Activated CD8-positive, alpha-beta memory T cell treated with anti-CD3 and anti-CD28 coated beads for 1 hour (primary cell): ENCODE measurements at places on chromosomes 16 and 17.

DNA sequence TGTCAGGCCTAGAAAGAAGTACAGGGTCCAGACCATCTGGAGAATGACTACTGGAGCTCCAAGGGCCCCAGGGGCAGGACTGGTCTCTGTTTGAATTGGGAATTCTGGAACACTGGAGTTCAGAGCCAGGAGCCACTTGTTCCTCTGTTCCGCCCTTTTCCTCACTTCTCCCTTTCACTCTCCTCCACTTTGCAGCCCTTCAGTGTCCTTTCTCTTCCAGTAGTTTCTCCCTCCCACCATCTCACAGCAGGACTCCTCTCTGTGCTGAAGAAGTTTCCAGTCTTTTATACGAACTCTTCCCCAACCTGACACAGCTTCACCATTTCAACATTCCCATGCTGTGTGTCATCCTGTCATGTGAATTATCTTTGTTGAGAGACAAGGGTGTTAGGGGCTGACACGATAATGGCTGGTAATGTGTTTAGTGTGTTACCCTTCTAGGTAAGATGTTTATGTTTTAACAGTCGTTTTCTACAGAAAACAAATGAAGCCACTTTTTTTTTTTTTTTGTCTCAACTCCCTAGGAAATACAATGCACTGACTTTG is 180.3 kb upstream of the MYOCD start:
- DNase-seq = no peak

GRCh38 chr17:28325211-28325610 is 6.2 kb downstream of the TMEM97 start:
- DNase-seq = no peak

DNA sequence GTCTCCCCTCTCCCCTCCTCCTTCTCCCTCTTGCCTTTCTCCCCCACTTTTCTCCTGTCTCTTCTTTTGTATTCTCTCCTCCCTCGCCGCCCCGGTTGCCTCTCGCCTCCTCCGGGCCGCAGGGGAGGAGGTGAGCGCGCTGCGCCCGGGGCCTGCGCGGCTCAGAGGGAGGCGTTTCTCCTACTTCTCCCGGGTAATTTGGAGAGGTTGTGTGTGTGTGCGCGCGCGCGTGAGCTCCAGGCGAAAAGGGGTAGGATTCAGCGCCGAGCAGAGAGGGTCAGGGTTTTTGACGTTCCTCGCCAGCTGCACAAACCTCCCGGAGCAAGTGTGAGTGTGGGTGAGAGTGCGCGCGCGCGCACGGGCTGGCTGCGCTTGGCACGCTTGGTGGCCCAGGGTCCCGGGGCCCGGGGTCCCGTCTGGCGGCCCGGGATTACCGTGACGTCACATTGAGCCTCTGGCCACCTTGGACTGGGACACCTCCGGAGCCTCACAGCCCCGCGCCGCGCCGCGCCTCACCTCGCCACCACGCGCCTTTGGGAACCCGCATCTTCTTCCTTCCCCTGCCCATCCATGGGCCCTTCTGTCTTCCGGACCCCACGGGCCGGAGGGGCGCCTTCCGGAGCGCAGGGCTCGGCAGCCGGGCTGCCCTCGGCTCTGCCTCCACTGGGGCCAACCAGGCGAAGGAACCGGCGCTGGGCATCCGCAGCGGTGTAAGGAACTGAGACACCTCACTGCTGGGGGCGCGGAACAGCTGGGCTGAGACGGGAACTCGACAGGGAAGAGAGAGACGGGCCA is 479 bp downstream of the IRX6 start:
- no peak for DNase-seq

DNA sequence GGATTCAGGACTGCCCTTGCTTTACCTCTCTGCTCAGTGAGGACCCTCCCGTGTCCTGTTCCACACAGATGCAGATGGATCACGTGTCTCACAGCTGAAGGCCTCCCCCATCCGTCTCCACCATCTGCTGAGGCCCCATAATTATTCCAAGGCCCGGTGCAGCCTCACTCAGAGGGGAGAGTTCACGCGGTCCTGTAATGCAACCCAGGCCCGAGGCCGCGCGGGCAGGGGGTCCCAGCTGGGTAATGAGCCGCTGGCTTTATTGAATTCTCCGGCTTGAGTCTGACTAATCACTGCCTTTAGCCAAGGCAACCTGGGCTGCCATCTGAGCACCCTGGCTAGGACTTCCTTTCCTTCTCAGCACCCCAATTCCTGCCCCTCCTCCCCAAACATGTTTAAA is 4.4 kb upstream of the WFIKKN2 start:
- no peak for DNase-seq

- DNase-seq = no peak
Observed at GRCh38 chr17:20934288-20934687, 108.5 kb downstream of the USP22 start.

DNA sequence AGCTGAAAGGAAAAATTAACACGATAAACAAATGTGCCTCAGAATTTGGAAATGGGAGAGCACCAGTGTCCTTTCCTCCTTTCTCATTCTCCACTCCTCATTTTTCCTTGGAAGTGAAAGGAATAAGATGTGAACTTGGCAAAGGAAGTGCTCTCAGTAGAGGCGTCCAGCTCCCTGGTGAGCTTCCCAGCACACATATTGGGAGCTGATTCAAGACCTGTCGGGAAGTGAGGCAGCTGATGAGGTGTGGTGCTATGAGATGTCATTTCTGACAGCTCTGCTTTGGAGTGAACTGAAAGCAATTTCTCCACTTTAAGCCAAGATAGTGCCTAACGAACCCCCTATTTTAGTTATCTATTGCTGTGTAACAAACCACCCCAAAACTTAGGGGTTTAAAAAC is 238.5 kb upstream of the IRX3 start:
- no peak for DNase-seq

DNA sequence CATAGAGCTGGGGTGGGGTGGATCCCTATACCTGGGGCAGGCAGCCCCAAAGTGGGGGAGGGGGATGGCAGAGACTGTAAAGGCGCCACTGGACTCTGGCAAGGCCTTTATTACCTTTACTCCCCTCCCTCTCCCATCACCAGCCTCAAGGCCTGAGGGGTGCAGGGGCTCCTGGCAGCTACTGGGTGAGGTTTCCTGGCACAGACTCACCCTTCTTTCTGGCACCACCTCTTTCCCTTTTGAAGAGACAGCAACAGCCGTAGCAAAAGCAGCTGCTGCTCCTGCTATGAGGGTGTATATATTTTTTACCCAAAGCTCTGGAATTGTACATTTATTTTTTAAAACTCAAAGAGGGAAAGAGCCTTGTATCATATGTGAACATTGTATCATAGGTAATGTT is 17.6 kb downstream of the RAPGEFL1 start:
- no peak for DNase-seq

GRCh38 chr17:79152110-79152509 is 77.5 kb downstream of the ENGASE start:
- DNase-seq = no peak

DNA sequence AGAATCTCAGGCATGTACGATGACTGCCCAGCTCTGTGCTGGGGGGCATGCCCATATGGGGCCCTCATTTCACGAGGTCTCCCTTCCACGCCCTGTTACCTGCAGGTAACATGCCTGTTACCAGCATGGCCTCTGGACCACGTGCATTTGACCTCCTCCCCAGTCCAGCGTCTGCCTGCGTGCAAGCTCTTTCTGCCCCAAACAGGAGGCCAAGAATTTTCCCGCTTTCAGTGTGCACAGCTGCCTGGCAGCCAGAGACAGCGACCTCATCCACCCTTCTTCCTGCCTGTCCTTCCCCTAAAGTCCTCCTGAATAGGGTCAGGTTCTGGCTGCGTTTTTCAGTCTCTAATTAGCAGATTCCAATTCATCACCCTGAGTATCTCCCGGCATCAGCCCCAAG is 306.5 kb upstream of the ZFHX3 start:
- no peak for DNase-seq

DNA sequence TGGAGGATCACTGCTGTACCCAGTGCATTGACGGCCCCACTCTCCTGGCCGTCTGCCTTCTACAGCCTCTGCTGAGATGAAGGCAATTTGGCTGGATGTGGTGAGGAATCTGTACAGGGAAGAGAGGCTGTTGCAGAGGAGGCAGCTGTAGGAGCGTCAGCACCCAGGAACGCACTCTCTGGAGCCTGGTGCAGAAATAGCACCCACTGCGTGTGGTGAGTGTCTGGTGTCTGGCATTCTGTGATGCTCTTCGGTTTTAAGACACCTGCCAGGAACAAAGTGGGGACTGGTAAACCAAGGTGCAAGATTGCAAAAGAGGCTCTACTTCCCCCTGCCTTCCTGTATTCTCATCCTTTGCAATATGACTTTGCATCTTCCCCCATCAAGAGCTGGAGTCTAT is 187.5 kb upstream of the SDK2 start:
- no peak for DNase-seq

- DNase-seq = no peak
Observed at GRCh38 chr16:69768666-69769065, 6.5 kb downstream of the WWP2 start.

DNA sequence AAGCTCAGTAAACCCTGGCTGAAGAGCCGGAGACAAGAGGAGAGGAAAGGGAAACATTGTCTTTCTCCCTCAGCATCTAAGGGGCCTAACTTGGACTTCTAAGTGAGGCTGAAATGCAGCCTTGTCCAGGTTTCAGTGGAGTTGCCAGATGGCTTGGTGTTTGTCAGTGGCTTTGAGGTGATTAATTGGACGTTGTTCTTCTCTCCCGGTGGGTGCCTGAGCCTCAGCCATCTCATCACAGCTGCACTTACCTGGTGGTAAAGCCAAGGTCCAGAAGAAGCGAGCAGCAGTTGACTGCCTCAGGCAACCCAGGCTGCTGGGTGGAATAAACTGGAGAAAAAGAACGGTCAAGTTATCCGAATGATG is 202.2 kb upstream of the NLRP1 start:
- no peak for DNase-seq

DNA sequence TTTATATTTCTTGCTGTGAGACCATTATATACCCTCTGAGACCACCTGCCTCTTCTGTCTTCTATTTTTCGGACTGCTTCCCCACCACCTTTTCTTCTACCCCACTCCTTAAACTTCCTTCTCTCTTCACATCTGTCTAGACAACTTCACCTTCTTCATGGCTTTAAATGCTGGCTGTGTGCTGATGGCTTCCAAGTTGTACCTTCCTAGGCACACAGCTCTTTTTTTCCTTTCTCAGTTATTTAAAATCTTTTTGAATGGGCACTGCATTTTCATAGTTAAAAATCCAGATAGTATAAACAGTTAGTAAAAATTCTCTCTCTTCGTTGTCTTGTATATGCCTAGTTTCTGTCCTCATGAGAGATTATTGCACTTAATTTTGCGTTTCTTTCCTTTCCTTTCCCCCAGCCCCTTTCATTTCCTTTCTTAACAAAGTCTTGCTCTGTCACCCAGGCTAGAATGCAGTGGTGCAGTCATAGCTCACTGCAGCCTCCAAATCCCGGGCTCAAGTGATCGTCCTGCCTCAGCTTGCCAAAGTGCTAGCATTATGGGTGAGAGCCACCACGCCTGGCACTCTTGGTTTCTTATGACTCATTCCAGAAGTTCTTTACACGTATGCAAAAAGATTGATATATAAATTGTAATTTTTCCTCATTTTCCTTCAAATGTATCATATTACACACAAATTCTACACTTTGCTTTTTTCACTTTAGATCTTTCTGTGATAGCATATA is 114.3 kb downstream of the NPIPB5 start:
- no peak for DNase-seq

- no peak for DNase-seq
Observed at GRCh38 chr17:6796017-6796886, 20.2 kb downstream of the FBXO39 start.

DNA sequence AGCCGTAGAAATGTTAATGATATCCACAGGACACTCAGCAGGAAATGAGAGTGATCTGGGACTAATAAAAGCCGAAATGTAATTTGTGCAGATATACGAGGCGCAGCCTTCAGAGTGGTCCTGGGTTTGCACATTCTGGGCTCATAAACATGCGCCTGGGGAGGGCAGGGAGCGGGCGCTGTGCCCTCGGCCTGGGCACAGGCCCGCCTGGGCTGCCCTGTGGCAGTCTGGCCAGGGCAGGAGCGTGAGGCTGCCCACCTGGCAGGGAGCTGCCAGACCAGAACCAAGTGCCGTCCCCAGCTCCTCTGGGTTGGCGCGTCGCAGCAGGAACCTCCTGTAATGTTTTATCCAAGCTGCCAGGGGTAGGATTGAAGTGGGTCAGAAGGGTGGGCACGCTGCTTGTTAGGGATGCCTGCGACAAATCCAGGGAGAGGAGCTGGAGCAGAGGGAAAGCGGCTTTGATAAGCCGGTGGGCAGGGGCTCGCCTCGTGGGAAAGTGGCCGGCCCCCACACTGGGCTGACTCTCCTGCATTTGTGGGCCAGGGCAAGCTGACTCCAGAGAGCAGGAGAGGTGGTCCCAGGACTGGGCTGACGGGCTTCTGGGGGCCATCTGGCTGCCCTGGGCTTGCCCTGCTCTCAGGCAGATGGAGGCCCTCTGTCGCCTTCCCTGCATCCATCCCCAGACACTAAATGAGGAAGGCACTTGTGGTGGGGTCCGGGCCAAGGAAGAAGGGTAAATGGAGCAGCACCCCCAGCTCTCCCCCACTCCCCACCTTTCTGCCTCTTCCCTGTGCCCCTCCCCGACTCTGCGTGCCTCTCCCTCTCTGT is 45.9 kb downstream of the SREBF1 start:
- no peak for DNase-seq

- DNase-seq = no peak
Observed at GRCh38 chr17:43984521-43984920, 19.9 kb upstream of the NAGS start.

GRCh38 chr17:67992548-67993152 is 3.6 kb downstream of the C17orf58 start:
- no peak for DNase-seq

DNA sequence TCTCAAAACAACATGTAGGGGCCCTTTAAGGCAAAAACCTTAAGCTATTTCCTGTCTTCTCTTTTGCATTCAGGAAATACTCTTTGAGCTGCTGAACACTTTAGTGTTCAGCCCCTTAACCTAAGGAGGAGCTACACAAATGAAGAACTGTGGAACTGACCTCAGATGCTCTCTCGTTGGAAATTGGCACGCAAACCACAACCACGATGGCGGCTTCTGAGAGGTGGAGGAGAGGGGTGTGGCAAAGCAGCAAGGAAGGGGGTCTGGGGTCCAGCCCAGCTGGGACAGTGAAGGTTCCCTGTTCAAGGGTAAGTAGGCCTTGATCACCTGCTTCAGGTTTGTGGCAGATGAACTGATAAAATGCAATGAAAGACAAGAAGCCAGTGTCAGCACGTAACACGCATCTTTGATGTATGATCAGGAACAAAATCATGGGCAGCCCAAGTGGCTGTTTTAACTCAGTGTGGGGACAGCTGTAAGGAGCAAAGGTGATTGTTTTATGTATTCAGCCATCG is 291.6 kb upstream of the TNRC6C start:
- peak; percentile 43 for DNase-seq

DNA sequence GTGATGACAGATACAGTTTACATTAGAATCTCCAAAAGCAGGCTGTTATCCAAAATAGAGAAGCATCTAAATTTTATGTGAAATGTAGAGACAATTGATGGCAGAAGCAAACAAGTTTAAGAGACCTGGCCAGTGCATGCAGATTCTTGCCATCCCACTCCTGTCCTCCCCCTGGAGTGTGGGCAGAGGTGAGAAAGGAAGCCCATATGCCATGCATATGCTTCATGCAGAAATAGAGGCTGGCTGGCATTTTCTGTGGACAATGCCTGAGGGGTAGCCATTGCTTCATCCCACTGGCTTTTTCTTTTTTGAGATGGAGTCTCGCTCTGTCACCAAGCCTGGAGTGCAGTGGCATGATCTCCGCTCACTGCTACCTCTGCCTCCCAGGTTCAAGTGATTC is 382.1 kb downstream of the RBFOX1 start:
- no peak for DNase-seq

- DNase-seq = no peak
Observed at GRCh38 chr16:2335286-2335895, 5.1 kb downstream of the ABCA3 start.
